Astrocyte of the hippocampus (primary cell): ENCODE measurements at places on chromosomes 16 and 17.

DNA sequence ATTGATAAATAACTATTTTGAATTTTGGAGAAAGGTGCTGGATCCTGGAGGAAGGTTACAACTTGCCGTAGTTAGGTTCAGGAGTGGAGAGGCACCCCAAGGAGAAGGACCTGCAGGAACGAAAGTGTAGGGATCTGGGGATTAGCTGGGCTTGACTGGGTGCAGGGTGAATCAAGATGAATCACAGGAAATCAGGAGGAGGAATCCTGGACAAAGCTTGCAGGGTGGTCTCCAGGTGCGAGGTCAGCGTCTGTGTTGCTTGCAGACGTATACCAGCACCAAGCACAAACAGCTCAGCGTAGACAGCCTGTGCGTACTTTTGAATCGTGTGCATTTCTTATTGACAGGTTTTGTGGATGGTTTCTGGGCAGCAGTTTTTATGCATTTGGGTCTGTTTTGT, 144.3 kb downstream of the MSI2 start:
- DNase-seq = no peak

GRCh38 chr17:31522284-31522931, 130.9 kb downstream of the RAB11FIP4 start:
- no peak for DNase-seq

DNA sequence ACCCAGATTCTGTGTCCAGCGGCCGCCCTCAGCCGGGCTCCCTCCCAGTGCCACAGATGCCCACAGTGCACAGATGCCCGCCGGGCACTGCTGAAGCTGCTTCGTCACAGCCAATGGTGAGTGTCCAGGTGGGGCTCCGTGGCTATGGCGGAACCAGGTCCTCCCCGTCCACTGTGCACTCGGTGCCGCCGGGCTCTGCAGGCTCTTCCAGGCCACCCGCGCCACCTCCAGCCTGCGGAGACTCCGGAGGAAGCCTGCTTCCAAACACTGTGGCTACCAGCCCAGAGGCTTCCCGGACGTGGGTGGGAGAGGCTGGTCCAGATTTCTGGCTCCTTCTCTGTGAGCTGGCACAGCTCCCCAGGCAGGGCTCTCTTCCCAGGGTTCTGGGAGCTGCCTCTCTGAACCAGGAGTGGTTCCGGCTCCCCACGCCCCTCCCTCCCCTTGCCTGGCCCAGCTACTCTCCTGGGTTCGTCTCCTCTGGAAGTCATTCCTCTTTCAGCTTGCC, 2.8 kb upstream of the PYCR1 start:
- no peak for DNase-seq

DNA sequence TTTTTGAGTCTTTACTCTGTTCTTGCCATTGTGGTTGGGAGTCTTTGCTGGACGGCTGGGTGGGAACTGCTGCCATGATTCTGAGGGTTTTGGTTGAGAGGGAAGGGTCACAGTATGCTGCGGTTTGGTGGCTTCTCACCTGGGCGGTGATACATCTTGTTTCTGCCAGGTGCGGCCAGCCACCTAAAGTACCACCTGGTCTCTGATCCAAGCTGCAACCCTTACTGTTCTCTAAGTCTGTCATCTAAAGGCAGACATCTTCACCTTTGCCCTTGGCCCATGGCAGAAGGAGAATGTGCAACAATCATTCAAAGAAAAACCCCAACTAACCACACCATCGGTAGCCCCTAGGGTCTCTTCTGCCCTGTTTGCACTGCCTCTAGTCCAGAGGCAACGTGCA, 19.6 kb upstream of the MPO start:
- no peak for DNase-seq

DNA sequence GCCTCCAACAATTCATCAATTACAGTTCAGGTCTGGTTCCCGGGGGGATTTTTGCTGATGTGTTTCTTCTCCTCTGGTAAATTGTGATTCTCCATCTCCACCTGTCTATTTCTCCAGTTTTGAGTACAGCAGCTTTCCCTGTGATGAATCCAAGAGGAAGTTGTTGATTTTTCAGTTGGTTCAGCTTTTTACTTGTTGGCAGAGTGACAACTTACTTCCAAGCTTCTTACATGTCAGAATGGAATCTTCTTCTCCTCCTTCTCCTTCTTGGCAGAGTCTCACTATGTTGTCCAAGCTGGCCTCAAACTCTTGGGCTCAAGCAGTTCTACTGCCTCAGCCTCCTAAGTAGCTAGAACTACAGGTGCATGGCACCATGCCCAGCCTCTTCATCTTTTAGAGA, 33.4 kb upstream of the TMEM92 start:
- peak; percentile 20 for DNase-seq

DNA sequence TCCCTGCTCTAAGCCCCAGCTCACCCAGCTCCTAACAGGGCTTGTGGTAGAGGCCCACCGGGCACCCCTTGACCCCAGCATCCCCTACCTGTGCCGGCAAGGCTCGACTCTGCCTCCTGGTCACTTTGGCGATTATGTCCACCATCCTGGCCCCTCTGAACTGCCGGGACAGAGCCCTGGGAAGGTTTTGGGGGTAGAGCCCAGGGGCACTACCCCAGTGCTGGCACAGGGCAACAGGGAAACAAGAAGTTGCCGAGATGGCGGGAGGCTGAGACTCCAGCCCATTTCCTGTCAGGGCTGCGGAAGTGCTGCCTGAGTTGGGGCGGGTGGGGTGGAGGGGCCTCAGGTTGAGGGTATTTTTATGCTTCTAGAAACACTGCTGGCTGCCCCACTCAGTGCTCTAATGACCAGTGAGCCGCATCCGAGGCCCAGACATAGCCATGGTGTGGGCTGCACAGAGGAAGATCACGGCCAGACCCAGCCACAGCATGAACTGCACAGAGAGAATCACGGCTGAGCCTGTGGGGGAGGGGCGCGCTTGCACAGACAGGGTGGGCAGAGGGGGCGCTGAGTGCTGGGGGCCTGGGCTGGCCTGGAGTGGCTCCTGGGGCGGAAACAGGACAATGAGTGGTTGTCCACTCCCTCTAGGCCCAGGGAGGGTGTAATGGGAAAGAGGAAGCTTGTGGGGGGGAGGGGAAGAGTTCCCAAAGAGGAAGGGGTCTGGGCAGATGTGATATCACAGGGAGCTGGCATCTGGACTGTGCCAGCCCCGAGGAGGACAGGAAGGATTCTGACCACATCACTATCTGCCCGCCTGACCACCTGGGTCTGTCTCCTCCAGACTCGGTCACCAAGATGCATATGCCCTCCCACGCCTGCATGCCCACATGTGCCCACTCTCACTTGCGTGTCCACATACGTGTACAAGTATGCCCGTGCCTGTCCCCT, 22.3 kb downstream of the ARHGAP27 start:
- DNase-seq = no peak

DNA sequence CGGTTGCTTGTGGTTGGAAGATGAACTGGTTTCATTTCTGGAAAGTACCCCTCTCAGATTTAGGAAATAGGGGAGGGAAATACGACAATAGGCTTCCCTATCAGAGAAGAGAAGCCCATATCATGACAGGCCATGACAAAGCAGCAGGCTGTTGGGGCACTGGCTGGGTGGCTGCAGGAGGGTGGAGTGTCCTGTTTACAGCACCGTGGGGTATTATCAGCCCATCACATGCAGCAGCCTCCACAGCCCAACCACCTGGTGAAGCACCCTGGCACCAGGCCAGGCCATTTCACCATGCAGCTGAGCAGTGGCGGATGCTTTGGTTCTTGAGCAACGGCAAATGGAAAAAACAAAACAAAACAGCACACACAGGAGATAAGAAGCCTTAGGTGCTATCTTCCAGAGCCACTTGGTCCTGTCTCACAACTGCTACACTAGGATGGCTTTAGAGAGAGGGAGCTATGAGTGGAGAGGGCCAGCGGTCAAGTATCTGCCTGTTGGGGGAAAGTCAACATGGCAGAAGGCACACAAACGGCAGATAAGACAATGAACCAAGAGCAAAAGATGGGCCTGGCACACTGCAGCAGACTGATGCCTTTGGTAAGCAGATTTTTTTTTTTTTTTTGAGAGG, 24.2 kb downstream of the FAM117A start:
- DNase-seq = no peak

GRCh38 chr16:23081675-23082119, 67.6 kb downstream of the USP31 start:
- DNase-seq = peak; percentile 65

DNA sequence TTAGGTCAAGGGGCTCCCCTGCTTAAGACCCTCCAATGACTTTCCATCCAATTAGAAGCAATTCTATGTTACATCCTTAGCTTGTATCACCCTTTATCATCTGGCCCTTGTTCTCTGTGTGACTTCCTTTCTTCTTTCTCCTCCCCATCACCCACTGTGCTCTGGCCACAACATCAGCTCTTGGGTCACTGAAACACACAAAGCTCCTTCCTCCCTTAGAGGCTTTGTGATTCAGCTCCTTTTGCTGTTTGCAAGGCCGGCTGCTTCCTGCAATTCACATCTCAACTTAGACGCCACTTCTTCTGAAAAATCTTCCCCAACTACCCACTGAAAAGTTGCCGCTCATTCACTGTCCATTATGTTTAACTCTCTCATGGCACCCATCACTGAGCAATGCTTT, 130.9 kb upstream of the CACNG3 start:
- no peak for DNase-seq

DNA sequence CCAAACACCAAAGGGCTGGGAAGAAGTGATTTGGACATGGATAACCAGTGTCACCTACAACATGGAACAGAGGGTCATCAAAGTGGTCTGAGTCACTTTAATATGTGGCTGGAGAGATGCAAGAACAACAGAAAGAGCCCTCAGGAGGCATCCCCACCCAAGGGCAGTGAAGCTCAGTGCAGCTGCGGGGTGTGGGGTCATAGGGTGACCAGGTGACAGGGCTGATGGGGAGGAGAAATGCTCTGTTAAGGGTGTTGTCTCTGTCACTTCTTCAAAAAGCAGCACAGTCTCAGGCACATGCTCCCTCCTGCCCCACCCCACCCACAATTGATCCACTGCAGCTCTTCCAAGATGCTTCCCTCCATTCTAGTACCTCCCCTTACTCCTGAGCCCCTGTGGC, 819.1 kb downstream of the KCNJ18 start:
- DNase-seq = no peak

- DNase-seq = no peak
Measured at GRCh38 chr17:18950944-18951905, 740 bp upstream of the SLC5A10 start.

GRCh38 chr16:20899071-20899470, 1.1 kb downstream of the DCUN1D3 start:
- peak; percentile 82 for DNase-seq

DNA sequence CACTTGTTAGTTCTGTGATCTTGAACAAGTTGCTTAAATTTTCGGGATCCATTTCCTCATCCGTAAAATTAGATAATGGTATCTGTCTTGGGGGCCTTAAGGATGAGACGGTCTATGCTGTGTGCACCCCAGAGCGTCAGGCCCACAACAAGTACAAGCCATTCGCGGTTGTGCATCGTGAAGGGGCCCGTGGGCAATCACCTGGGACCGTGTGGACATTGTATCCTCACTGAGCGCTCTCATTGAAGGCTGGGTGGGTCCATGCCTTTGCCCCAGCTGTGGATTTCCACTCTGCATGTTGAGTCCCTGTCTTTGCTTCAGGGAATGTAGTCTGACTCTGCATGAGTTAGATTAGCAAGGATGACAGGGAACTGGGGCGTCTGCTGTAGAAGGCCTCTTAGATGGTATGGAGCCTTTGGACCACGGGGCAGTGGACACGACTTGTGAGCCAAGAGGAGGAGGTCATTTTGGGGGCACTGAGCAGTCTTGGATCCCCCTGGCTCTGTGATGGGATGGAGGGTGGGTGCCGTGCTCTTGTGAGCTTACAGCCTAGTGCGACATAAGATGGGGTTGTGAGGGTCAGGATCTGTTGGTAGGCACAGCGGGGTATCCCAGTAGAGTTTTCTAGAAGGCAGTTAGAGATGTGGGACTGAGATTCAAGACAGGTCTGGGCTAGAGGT, 89.5 kb downstream of the SNX29 start:
- DNase-seq = no peak

GRCh38 chr16:4110065-4110464, 6.2 kb downstream of the ADCY9 start:
- DNase-seq = no peak

DNA sequence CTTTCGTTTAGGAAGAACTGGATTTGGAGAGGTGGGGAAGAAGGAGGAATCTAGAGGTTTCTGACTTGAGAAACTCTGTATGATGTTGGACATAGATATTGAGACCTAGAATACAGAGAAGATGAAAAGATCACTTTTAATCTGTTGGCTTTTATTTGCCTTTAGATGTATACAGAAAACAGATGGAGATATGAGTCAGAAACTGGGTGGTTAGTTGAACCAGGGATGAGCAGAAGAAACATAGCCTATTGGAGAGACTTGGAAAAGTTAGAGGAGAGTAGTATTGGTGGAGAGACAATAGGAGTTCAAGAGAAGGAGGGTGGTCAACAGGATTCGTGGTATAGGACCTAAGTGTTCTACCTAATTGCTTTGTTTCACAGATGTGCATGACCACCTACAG, 5.1 kb downstream of the PHAF1 start:
- DNase-seq = no peak

GRCh38 chr16:566475-567372, at the start of gene NHLRC4:
TSS of gene NHLRC4 (plus strand) at chr16:567005. CDS start at chr16:568048, 1,043 bp downstream.
- DNase-seq = peak; percentile 50

- no peak for DNase-seq
Measured at GRCh38 chr17:79619196-79619595, 8.3 kb upstream of the RBFOX3 start.

- DNase-seq = no peak
Measured at GRCh38 chr17:32558997-32559650, 72.3 kb downstream of the CDK5R1 start.

GRCh38 chr17:45828582-45829133, 16.0 kb upstream of the SPPL2C start:
- DNase-seq = no peak

- peak; percentile 64 for DNase-seq
Measured at GRCh38 chr17:46056800-46057304, 57.8 kb downstream of the STH start.

GRCh38 chr16:13270602-13271001, 369.2 kb downstream of the SHISA9 start:
- DNase-seq = no peak

DNA sequence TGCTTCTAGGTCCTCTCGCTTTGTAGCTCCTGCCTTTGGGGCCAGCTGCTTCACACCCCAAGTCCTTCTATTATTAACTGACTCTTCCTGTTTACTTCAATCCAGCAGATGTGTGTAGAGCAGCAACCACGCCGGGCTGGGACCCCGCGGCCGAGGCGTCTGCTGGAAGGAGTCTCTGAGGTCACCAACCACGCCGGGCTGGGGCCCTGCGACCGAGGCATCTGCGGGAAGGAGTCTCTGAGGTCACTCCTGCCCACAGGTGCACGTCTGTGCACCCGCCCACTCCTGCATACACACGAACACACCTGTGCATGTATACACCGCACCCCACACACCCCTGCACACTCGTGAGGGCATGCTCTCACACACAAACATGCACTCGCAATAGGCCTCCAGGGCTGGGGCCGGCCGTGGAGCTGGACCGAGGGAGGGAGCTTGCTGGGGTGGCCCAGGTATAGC, 7.8 kb upstream of the TEX19 start:
- DNase-seq = no peak
